M059J (cell line): ENCODE measurements at places on chromosomes 6 and 20.
A peak's percentile ranks its signal among the peaks of the same experiment; 100 is the strongest.

DNA sequence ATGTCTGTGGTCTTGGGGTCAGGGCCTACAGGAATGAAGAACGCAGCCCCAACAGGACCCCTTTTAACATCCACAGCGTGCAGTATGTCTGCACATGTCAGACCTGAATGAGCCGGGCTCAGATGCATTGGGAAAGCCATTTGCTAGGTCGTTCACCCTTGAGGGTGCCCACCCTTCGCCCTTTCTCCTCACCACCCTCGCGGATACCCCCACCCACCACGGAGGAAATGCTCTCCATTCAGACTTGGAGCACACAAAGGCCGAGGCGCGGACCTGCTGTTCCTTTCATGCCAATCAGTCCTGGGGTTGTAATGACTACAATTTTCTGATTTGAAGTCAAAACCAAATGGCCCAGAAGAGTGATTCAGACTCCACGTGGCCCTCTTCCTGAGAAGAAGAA lies 62.7 kb downstream of the EDN3 start:
- no peak for DNase-seq

DNA sequence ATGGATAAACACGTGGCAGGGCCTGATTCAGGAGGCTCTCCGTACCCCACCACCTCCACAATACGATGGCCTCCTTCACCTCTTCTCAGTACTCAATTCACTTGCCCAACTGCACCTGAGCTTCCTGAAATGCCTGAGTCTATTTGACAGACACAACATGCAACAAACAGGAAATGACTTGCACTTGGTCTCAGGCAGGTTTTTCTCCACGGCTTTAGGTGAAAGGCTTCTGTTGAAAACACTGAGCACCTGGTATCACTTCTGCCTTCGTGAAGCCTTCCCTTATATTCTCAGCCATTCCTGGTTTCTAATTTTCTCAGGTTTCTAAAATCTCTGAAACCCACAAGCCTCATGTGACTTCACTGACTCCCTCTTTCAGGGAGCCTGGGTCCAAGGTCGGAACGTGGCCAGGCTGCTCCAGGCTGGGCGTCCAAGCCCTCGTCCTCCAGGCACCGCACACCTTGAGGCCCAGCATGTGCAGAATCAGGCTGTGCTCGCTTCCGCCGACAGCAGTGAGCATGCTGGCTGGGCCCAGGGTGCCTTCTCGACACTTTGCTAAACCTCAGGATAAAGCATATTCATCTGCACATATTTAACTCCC lies 34.7 kb downstream of the TAF4 start:
- DNase-seq: no peak

DNA sequence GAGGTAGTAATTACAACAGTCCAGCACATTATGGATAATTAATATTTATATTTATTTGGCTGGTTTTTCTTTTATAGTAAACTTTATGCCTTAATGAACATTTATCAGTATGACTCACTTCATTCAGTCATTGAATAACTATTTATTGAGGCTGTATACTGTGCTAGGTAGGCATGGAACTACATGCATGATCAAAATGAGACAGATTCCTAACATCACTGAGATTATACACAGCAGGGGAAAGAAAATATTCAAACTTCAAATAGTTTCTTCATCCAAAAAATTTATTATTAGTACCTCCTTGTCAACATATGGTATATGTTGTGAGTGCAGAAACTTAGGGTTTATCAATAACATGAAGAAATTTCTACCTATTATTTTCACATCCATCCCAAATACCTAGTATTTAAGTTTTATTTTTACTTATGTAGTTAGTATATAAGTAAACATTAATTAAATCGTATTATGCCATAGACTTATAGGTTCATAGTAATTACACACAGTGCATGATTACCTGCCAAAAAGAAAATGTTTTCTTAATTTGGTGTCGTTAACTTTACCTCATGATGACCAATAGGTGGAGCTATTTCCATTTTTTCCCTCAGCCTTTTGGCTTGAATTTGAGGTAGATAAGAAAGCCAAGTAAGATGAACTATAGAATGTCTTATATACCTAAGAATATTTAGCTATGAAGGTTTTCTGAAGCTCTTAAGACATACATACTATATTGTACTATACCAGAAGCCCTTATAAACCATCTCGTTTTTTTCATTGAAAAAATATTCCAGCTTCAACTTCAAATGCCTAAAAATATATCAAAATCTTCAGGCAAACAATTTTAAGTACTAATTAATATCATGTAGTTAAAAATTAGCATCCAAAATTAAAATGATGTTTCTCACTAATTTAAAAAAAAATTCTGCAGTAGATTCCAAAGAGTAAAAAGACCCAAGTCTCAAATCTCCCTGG lies 12.5 kb upstream of the TMEM30A start:
- DNase-seq: peak; percentile 73

GRCh38 chr20:20561172-20561571 lies 151.3 kb downstream of the RALGAPA2 start:
- no peak for DNase-seq

DNA sequence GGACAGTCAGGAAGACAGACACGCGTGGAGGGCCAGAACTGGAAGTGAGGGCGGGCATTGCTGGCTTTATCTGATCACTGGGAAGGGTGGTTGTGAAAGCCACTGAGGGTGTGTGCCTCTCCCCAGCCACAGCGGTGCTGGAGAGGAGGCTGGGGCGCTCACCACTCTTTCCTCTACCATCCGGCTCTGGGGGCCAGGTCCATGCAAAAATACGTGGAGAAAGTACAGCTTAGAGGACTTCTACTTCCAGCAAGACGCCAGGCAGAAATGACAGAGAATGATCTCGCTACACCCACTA lies 148.8 kb upstream of the RPS6KA2 start:
- DNase-seq: no peak

- DNase-seq: no peak
These were observed 203.2 kb downstream of the SIM1 start for GRCh38 chr6:100261486-100261885.

DNA sequence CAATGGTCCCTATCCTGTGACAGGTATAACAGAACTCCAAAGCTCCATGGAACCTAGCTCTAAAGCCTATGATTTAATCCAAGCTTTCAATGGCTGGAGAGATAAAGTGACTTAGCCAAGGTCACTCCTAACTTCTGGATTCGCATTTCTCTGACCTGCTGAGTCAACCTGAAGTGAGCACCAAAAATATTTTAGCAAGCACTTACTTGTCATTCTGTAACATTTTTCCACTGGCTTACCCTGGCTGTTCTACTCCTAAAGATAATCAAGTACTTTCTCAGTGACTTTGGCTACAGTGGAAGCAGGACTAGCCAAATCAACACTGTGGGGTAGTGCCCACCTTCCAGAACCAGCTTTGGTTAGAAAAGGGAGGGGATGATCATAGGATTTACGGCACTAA lies 188.3 kb downstream of the OGFRL1 start:
- no peak for DNase-seq

DNA sequence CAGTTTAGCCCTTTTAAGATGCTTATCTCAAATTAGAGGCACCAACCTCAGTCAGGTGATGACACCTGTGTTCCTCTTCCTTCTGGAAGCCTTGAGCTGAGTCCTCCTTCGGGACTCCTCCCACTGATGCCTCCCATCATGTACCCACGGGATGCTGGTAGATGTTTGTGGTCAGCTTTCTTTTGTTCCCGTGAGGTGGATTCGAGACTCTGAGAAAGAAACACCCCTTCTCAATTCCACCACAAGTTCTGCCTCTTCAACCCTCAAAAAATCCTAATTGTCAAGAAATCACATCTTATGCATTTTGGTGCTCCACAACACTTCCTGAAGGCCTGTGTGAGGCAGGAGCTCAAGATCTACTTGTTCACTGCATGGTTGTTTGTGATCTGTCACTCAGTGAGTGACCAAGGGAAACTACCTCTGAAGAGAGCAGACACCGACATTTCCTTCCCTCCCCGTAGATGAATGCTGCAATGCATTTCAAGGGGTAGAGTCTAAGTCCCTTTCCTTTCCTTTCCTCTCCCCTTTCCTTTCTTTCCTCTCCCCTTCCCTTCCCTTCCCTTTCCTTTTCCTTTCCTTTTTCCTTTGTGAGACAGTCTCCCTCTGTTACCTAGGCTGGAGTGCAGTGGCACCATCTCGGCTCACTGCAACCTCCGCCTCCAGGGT lies 50.5 kb downstream of the PCNA start:
- no peak for DNase-seq

DNA sequence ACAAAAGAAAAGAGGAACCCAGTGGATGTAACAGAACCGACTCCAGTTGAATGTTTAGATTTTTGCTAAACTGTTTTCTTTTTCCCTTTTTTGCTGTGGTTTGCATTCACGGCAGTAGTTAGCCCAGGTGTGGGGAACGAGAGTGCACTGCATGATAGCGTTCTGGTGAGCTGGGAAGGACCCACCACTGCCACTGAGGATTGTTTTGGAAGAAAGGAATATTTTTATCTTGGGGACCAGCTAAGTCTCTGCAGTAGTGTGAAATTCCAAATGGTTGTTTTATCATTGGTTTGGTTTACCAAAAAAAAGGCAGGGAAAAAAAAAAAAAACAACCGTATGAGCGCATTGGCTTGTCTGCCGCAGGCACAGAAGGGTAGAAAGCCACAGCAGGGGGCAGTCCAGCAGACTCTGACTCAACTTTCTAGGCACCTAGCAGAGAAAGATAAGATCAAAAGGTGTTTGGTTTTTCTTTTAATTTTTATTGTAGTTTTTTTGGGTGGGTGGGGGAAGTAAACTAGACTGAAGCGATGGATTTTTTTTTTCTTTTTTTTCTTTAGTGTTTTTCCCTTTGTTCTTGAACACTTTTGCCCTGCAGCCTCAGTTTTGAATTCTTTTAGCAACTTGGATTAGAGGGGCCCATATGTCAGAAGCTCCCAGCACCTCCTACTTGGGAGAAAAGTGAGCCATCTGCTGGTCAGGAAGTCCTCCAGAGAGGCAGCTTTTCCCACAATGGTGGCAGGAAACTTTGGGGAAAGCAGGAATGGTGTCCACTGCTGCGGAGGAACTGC lies 13.5 kb upstream of the RAB5IF start:
- peak; percentile 68 for DNase-seq

DNA sequence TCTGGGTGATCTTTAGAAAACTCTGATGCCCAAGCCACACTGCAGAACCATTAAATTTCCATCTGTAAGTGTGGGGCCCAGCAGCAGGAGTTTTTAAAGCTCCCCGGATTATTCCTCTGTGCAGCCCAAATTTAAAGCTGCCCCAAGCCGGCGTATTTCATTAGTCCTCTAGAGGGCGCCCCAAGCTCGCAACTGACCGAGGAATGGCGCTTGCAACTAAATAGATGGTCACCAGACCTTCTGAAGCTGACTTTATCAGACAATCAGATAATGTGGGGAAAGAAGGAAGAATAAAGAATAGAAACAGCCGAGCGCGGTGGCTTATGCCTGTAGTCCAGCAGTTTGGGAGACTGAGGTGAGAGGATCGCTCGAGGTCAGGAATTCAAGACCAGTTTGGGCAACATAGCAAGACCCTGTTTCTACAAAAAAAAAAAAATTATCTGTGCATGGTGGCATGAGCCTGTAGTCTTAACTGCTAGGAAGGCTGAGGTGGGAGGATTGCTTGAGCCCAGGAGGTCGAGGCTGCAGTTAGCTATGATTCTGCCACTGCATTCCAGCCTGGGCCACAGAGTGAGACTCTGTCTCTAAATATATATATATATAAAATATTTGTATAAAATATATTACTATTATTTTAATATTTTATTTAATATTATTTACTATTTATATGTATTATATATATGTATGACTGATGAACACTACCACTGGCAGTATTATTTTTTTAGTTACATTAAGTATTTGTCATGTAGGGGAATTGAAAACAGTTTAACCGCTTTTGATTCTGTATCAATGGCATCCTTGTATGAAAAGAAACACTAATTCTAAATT lies 56.0 kb downstream of the OTOR start:
- DNase-seq: peak; percentile 57

DNA sequence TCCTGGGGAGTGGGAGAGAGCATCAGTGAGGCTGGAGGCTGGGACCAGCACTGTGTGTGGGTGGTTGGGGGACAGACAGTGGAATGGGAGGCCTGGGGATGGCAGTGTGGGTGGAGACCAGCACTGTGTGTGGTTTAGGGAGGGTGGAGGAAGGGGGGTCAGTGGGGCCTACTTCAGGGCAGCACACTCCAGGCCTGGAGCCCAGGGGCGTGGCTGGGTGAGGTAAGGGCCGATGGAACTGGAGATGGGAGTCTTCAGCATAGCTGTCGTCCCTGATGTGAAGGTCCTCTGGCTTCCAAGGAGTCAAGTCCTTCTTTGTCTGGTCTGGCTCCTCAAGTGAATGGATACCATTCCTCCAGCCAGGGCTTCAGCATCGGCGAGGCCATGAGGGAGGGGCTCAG lies 18.6 kb downstream of the KCNK17 start:
- peak; percentile 25 for DNase-seq

DNA sequence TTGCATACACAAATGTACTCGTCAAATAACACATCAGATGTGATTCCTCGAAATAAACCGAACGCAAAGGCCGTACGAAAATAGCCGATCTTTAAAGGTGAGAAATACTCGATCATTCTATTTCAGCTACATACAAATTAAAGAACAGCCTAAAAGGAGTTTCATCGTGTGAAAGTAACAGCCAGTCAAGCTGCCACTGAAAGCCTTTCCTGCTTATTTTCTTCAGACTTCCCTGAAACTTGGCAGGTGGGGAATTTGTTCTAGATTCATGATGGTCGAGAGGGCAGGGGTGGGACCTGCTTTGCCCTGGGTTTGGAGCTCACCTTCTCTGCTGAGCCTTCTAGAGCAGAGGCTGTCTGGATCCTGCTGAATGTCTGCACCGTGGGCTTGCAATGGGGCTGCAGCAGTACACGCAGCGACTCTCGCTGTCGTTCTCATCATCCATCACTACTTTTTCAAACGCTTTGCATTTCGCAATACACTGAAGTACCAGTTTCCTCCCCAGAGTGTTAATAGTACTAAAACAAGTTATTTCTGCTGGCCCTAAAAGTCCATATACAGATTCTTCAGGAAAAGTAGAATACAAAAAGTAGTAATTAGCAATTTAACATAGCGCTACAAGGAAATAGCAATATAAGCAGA lies 16.2 kb downstream of the FOXC1 start:
- no peak for DNase-seq

DNA sequence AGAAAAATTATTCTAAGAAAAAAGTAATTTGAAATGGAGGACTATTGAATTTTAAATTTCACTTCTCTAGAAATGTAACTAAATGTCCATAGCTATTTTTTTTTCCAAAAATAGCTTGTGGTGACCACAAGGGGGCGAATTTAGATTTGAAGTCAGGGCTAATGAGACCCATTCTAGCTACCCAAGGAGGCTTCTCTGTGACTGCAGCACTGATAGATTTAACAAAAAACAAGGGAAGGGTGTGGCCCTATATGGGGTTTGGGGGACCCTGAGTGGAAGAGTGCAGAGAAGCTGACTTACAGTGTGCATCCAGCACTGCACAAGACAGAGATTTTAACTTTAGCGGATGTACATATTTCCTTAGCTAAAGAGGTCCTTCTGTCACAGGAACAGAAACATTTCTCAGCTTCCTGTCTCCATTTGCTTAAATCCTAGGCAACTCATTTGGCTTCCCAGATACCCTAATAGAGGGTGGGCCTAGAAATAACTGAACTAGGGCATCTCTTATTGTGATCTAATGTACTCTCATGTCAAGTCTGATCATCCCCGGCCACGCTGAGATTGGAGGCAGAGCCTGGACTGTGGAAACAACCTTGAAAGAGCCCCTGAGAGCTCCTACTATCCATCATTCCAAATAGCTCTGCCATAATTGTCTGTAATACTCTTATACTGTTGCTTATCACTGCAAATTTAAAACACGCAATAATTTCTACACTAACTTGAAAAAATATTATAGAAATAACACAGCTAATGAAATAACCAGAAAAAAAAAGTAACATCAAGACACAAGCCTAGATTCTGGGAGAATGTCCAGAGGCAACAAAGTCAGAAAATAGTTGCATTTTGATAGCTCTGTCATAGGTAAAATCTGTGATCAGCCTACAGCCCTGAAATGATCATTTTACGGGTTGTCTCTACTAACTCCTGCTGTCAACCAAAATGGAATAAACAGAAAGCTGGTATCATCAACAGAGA lies 93.6 kb downstream of the SNAP91 start:
- peak; percentile 27 for DNase-seq
